Germinal center (tissue), 1 donor: ENCODE measurements at places on chromosomes 1 and 21.

- DNase-seq: no peak
These were observed 111.5 kb upstream of the ETV3 start for GRCh38 chr1:157249739-157250138.

- DNase-seq: peak; percentile 92
These were observed 21.3 kb downstream of the RRP1 start for GRCh38 chr21:43810505-43811261.

DNA sequence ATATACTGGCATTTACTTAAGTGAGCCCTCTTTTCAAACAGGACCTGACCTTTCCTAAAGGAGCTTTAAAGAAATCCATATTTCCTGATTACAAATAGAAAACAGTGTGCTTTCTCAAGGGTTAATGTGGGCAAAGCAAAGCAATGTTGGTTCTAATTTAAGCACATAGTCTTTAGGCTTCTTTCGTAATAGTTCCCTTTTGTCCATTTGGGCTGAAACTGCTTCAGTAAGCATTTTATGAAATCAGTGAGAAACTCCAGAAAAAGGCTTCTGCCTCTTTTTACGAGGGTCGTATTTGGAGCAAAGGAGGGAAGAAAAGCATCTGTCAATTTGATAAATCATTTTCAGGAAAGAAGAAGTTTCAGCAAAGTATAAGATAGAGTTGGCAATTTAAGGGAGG, 331.2 kb downstream of the KIF26B start:
- DNase-seq: no peak

GRCh38 chr1:26799479-26800142, 11.9 kb downstream of the PIGV start:
- no peak for DNase-seq

- DNase-seq: peak; percentile 49
These were observed 132.8 kb downstream of the CLIC6 start for GRCh38 chr21:34801519-34802132.
